B cell (primary cell): ENCODE measurements at places on chromosomes 5 and 9.
A peak's percentile ranks its signal among the peaks of the same experiment; 100 is the strongest.

DNA sequence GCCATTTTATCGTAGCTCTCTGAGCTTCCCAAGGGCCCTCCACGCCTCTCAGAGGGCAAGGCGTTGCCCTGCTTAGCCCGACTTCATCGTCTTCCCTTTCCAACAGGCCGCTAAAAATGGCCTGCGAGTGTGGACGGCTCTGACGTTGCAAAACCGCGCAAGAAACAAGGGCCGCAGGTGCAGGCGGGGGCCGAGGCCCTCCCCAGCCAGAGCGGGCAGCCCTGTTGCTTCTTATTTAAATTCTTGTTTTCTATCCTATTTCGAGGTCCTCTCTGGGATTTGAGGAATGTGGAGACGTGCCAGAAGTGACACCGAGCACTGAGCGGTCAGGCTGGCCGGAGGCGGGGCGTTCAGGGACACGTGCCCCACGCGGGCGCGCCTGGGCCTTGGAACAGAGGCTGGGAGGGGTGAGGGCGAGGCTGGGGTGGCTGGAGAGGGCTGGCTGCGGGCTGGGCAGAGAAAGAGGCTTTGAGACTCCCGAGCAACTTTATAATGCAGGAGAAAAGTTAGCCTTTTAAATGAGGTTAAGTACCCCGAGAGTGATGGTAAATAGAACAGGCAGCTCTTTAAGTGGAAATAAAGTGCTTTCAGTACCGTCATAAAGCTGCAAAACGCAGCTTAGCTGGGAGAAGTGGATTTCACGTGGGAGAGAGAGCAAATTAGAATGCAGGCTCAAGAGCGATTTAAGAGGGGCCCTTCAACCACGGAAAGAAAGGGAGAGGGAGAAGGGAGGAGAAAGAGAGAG is 243.6 kb downstream of the AUH start:
- peak; percentile 12 for DNase-seq

- no peak for DNase-seq
These were observed 14.1 kb downstream of the POLR3G start for GRCh38 chr5:90488791-90489190.

- DNase-seq = peak; percentile 72
These were observed 35.0 kb upstream of the SLC6A3 start for GRCh38 chr5:1480217-1480616.

GRCh38 chr5:39218482-39219402 is 621 bp downstream of the FYB1 start:
- no peak for DNase-seq

DNA sequence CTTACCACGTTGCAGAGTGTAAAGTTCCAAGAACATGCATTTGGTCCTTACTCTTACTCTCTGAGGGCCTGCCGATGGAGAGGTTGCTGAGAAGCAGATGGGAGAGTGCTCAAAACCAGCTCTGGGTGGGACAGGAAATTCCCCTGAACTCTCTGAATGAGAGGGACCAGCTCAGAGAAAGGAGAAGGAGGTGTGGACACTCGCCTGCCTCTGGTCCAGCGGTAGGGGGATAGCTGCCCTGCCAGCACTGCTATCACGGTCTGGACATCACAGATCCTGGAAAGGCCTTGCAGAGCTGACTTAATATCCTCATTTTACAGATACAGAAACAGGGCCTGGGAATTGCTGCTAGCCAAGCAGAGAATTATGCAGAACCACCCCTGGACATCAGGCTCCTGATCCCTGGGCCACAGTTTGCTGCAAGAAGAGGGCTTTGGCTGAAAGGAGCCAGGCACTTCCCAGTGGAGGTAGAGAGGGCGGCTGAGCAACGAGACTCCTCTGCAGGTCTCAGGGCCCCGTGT is 4.9 kb downstream of the TRAF1 start:
- DNase-seq = no peak

DNA sequence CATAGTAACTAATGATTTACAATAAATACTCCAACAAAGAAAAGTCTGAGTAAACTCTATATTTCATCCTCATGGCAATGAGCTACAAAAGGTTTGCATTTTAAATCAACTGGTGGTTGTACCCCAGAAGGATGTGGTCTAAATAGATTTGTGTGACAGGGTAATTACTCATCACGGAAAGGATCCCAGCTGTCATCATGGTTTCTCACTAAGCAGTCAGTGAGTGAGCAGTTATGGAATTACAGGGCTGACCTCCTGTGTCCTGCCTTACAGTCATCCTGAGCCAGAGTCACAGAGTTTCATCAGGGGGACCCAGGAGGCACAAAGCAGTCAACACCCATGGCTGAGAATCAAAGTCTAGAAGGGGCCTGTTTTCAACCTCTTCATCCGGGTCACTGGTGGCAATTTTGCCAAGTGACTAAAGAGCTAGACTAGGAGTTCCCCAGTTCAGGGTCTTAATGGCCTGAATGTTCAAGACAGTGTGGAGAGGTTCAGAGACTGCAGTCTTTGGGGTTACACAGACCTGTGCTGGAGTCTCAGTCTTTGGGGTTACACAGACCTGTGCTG is 210.7 kb upstream of the SLC24A2 start:
- DNase-seq = no peak

DNA sequence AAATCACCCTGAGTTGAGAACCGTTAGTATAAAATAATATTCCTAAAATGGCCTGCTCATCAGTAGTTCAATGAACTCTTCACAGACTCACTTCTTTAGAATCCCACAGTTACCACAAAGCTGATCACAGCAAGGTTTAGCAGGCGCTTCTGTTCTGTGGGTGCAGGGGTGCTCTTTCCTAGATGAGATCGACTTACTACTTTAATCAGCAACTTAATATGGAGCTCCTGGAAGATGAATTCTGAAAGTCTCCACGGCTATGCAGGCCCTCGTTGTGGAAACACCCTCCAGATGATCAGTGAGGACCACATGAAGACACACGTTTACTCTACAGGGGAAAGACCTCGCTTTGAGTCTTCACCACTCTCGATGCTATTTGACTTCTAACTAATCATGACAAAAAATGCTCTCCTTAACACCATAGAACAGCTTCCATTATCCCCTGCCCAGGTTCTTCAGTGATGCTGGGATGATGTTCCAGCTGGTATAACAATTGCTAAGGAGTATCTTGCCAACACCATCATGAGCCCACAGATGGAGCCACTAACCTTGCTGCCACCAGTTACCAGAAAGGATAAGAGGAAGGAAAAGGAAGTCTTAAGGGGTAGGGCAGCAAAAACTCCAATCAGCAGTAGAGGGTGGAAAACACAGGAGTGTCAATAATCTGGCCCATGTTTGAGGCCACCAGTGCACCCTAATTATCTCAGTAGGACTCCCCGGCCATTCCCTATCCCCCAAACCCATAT is 17.9 kb upstream of the GPX8 start:
- no peak for DNase-seq

DNA sequence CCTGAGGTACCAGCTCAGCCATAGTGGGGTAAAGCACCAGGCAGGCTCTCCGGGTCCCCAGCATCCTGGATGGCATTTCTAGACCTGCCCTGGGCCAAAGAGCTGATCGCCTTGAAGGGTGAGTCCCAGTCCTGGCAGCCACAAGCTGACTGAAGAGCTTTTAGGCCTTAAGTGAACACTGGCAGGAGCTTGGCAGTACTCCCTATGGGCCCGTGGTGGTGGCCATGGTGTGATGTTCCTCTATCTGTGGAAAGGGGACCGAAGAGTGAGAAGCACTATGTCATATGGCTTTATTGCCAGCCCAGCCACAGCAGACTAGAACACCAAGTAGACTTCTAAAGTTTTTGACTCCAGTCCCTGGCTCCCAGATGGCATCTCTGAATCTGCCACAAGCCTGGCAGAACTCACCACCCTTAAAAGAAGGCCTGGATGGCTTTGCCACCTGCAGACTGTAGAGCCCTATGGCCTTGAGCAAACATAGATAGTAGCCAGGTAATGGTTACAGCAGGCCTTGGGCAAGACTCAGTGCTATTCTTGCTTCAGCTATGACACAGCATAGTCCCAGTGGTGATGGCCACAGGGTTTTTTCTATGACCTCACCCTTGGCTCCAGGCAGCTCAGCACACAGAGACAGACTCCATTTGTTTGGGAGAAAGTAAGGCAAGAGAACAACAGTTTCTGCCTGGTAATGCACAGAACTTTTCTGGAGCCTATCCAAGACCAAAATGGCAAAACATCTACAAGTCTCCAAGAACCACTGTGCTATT is 801.5 kb upstream of the DMAC1 start:
- DNase-seq = no peak

- no peak for DNase-seq
These were observed 69.3 kb downstream of the CTSL start for GRCh38 chr9:87795178-87795577.

DNA sequence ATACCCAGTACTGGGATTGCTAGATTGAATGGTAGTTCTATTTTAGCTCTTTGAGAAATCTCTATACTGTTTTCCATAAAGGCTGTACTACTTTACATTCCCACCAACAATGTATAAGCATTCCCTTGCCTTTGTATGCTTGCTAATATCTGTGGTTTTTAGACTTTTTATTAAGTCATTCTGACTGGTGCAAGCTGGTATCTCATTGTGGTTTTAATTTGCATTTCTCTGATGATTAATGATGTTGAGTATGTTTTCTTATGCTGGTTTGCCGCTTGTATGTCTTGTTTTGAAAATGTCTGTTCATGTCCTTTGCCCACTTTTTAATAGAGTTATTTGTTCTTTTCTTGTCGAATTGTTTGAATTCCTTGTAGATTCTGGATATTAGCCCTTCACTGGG is 512.7 kb upstream of the PAPPA start:
- no peak for DNase-seq
